Esophagus squamous epithelium (tissue), 5 donors: ENCODE measurements at places on chromosomes 6 and 20.
A peak's percentile ranks its signal among the peaks of the same experiment; 100 is the strongest.

DNA sequence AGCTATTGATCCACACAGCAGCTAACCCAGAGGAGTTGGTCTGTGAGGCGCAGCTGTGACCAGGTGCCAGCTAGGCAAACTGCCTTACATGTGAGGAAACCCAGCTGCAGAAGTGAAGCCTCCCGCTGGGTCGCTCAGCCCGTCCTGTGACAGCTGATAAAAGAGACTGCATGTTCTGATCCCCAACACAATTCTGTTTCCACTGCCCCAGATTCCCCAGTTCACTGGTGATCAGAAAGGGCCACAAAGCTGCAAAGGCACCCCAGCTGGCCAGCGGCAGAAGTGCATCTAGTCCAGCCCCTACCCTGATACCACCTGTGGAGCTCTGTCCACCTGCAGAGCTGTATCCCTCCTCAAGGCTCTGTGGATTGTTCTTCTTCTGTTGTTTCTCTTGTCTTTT is 64.5 kb downstream of the CTNNBL1 start:
- DNase-seq: no peak

DNA sequence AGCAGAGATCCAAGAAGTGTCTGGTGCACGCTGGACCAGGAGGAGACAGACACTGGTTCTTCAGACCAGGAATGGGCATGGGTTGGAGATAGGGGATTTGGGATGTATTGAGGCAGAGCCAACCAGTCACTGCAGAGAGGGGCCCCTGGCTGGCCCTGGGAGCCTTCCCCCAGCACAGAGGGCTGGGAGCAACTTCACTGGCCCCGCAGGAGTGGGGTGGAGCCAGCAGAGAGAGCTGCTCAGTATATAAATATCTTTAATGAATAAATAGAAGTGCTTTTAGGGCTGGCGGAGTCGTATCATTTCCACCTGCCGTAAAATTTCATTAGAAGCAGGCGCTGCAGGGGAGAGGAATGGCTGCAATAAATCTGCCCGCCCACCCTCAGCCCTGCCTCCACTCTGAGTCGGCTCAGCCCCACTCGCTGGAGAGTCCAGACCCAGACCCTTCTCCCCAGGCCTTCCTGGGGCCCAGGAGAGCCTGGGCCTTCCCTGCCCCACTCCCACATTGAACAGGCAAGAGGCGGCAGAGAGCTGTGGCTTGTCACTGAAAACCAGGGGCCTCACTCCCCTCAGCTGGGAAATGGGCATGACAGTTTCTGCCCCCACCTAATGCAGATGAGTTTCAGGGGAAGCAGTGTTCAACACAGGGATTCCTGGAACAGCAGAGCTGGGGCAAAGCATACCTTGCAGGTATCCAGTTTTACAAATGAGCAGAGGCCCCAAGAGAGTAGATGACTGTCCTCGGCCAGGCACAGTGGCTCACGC is 23.9 kb upstream of the VSTM2L start:
- no peak for DNase-seq

GRCh38 chr6:157669323-157669722 is 153.7 kb upstream of the SNX9 start:
- DNase-seq: no peak

GRCh38 chr6:30483677-30484279 is 5.5 kb upstream of the HLA-E start:
- no peak for DNase-seq

DNA sequence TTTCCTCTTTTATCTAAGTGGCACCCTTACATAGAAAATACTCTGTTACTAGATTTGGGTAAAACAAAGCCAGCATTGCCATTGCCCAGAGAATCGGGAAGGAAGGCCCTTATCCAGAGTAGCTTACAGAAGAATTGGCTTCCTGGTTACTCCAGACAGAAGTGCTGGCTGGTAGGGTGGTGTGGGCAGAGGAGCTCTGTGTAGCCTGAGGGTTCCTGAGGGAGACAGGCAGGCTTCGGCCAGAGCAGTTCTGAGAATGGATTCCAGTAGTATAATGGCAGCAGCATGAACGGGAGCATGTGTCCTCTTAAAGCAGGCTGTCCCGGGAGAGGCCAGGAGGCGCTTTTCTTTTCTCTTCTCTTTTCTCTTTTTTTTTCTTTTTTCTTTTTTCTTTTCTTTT is 11.9 kb downstream of the CUL9 start:
- no peak for DNase-seq

- no peak for DNase-seq
Measured at GRCh38 chr6:158539413-158539812, 20.5 kb upstream of the TMEM181 start.

DNA sequence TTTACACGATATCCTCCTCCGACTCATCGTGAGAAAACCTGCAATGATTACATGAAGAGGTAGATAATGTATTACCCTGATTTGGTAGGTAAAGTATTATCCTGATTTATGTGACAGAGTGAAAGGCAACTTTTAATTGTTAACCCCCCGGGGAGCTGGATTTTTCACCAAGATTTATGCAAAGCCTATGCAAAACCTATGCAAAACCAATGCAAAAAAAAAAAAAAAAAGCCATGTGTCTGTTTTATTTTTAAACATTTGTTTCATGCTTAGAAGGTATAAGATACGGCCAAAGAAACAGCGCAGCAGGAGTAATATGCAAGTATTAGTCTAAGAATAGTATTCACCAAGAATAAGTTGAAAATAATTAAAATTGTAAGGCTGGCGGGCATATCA is 109.9 kb downstream of the IPCEF1 start:
- no peak for DNase-seq

- DNase-seq: no peak
Measured at GRCh38 chr6:107106165-107106564, 9.2 kb downstream of the BEND3 start.

DNA sequence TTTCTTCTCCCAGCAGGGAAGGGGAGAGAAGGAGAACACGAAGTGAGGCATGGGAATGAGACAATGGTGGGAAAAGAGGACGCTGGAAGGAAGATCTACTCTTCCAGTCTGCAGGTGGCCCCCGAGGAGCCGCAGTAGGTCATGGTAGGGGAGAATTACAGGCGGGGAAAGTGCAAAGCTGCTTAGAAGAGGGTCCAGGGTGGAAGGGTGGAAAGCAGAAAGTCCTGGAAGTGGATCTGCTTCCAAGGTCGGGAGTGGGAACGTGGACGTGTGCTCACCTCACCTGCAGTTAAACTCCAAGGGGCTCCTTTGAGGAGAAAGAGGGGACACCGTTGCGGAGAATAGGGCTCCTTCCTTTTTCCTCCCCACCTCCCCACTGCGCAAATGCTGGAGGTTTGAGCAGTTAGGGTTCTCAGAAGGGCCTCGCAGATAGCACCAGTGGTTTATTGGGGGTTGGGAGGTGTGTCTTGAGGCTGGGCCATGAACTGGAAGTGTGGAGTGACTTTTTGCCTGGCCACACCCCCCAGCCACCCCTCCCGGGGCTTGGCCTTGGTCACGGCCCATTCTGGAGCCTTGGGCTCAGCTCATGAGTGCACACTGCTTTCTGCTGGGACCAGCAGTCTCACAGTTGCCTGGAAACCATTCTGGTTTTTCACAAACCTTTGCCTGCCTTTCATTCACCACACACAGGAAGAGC is 100.4 kb upstream of the MLN start:
- no peak for DNase-seq

DNA sequence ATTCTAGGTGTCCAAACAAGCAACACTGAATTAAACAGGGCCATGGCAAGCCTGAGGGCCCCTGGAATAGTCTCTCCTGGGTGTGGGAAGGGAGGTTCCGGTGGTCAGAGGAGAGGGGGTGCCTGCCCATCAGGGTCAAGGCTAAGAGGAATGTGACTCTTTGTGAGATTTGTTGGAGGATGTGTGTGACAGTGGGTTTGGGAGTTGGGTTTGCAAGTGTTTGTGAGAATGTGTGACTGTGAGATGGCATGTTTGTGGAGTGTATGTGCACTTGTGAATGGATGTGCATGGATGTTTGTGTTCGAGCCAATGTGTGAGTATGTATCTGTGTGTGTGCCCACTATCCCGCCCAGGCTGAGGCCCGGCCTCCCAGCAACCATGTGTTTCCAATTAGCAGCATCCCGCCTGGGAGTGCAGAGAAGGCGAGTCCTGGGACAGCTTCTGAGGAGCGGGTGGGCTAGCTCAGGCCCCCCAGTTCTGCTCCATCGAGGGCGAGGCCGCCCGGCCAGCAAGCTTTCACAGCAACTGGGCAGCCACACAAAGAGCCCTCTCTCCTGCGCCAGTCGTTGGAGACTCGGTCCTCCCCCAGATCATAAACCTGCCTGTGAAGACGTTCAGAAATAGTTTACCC is 12.6 kb downstream of the FOXC1 start:
- no peak for DNase-seq

- DNase-seq: no peak
Measured at GRCh38 chr6:20630136-20630535, 95.9 kb downstream of the CDKAL1 start.

DNA sequence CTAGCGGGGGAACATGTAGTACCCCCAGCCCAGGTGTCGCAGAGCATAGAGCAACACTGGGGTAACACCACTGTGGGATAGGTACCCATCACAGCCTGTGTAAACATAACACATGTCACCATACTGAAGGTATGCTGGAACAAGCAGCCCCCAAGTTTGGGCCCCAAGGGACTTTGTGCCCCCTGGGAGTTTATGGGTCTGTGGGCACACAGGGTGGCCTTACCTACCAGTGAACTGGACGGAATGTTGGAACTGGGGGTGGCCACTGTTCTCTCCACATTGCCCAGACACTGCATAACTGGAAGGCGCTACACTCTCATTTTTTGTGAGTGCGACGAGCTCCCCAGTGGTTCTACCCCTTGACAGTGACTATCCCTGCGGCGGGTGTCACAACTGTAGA is 28.5 kb downstream of the HDDC2 start:
- no peak for DNase-seq

- DNase-seq: no peak
Measured at GRCh38 chr6:150694889-150695288, 95.2 kb downstream of the PLEKHG1 start.

GRCh38 chr20:52761867-52762266 is 210.3 kb upstream of the TSHZ2 start:
- DNase-seq: no peak

GRCh38 chr6:87012035-87012434 is 74.7 kb downstream of the HTR1E start:
- no peak for DNase-seq

DNA sequence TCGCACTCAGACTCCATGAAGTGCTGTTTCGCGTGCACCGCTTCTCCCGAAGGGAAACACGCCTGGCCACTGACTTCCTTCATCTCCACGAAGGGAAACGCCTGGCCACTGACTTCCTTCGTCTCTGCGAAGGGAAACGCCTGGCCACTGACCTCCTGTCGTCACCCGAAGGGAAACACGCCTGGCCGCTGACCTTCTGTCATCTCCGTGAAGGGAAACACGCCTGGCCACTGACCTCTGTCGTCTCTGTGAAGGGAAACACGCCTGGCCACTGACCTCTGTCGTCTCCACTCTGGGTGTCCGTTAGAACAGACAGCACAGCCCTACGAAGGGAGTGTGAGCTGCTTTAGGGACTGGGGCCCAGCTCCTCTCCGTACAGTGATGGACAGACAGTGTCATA is 17.1 kb upstream of the ADRM1 start:
- DNase-seq: no peak

- no peak for DNase-seq
Measured at GRCh38 chr6:120026791-120027190, 677.2 kb upstream of the MAN1A1 start.

- no peak for DNase-seq
Measured at GRCh38 chr6:18062733-18063132, 59.7 kb downstream of the NHLRC1 start.

- DNase-seq: no peak
Measured at GRCh38 chr6:98636941-98637340, 197.4 kb upstream of the POU3F2 start.

- no peak for DNase-seq
Measured at GRCh38 chr6:1383729-1384548, 5.4 kb upstream of the FOXF2 start.

GRCh38 chr6:23420659-23421350 is 705.2 kb upstream of the NRSN1 start:
- DNase-seq: no peak

DNA sequence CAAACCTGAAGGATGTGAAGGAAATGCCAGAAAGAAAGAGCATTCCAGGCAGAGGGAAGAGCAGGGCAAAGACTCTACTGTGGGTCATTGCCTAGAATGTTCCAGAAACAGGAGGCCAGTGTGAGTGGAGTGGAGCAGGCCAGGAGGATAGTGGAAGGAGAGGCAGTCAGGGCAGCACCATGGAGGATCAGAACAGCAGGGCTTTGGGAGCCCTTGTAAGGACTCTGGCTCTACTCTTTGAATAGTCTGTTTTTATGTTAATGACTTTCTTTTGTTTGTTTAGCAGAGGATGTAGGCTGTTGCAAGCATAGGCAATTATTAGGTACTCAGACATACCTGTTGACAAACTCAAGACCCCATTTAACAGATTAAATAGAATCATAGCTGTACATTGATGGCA is 23.6 kb upstream of the FBXL4 start:
- no peak for DNase-seq

DNA sequence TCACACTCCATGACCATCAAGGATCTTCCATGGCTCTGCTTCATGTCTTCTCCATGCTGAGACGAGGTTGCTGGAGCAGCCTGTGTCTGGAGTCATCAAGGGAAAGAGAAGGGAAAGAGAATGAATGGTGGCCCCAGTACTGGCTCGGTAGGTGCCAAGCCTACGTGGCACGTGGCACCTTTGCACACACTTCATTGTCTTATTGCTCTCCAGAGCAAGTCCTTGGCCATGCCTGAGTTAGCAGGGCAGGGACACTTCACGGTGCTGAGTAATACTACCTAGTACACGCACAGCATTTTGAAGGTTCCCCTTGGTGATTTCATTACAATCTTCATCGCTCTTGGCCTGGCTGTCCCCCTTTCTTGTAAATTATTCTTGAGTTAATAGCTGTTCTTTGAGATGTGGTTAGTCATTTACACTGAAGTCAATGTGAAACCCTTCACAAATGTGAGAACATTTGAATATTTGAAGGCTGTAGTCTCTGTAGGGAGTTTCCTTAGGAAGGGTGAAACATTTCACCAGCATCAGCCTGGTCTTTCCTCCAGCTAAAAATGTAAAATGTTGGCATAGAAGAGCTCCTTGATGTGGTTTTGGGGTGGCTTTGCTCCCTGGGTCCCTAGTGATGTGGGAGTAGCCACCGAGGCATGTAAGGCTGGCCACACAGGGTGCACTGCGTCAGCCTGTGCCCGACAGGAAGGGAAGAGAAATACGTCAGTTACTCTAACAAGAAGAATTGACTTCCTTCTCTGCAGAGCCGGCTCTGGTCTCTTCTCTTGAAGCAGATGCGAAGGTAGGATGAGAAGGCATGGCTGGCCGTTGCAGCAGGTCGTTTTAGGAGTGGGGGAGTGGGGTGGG is at the start of gene SYTL3:
SYTL3 (plus strand) TSS at position 766 of the 855 bp plus-strand sequence. CDS start 13,215 bp downstream, outside the sequence.
- peak; percentile 14 for DNase-seq

DNA sequence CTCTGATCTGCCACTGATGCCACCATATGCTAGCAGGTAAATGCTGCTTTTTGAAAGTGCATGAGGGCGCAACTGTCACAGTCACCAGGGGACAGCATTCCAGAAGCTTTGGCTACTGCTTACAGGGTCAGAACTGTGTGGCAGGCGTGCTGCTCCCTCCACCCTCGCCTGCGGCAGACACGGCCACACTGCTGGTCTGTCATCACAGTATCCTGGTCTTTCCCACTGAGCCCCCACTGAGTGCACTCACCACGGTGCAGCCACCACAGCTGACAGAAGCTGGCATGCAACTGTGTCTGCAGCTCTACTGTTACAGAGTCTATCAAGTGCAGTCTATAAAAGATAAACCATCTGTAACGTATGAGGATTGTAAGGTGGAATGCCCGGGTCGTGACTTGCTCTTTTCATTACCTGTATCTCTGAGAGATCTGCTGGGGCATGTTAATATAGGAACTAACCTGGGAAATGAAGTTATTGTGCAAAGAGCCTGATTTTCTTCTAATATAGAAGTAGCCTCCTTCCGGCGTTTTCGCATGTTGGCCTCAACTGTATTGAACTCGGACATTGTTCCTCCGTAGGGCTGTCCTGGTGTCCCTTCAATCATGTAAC is 24.5 kb downstream of the GCLC start:
- DNase-seq: no peak
